ENCODE measurements at places on chromosomes 3 and 15.

- H3K27me3 ChIP-seq: no peaks in the 10 kb centered on the region
- H3K27ac ChIP-seq: no peak overlapping the region
- peaks cover 76% of the 10 kb centered on the region for H3K36me3 ChIP-seq
- DNase-seq: no peak
- no peaks in the 10 kb centered on the region for H3K4me1 ChIP-seq
Observed at GRCh38 chr3:132703733-132704132, 18.5 kb downstream of the NPHP3 start.

DNA sequence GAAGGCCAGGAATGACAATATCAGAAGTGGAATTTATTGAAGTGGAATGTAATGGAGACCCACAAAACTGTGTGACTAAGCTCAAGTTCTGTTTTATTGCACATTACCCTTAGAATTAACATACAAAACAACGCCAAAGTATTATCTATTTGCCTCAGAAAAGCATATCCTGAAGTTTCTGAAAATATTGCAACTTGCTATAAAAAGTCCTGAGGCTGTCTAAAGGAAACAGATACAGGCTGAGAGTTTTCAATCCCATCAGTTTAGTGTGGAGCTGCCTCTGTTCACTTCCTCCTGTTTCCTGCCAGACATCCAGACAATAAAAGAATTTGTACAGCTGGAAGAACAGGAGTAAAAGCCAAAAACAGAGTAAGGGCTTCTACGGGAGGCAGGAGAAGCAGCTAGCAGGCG is 108.8 kb downstream of the FBN1 start:
- no peaks in the 10 kb centered on the region for H3K4me1 ChIP-seq
- no peaks in the 10 kb centered on the region for H3K27me3 ChIP-seq
- no peak overlapping the region for H3K27ac ChIP-seq
- H3K36me3 ChIP-seq: no peaks in the 10 kb centered on the region
- DNase-seq: no peak

DNA sequence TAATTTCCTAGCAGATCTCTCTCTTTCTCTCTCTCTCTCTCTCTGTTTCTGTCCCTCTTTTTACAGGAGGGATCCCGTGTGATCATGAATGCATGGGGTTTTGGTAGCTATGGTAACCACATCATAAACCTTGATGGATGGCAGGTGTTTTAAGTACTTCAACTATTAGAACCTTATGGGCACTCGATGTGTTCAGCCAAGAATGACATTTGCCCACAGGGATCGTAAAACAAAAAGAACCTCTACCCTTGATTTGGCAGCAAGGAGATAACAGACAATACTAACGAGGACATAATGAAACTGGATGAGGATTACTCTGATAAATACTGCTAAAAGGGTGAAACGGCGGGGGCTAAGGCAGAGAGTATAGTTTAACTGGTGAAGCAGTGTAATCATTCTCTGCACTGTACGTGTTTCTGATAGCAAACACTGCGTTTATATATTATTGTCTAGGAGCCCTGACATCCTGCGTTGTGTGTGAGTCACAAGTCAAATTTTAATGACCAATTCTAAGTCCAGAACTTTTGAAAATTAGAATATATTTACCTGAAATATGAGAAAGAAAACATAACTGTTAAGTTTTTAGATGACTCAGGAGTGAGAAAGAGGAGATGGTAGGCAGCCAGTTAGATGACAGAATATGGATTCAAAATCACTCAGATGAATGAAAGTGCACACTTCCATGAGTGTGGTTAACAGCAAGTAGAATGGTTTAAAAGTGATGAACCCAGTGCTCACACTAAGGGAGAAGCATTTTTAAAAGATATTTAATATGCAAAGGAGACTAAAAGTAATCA is 80.3 kb downstream of the OTOL1 start:
- H3K4me1 ChIP-seq: no peaks in the 10 kb centered on the region
- H3K4me3 ChIP-seq: no peak overlapping the region
- H3K27me3 ChIP-seq: no peaks in the 10 kb centered on the region
- no peaks in the 10 kb centered on the region for H3K36me3 ChIP-seq

DNA sequence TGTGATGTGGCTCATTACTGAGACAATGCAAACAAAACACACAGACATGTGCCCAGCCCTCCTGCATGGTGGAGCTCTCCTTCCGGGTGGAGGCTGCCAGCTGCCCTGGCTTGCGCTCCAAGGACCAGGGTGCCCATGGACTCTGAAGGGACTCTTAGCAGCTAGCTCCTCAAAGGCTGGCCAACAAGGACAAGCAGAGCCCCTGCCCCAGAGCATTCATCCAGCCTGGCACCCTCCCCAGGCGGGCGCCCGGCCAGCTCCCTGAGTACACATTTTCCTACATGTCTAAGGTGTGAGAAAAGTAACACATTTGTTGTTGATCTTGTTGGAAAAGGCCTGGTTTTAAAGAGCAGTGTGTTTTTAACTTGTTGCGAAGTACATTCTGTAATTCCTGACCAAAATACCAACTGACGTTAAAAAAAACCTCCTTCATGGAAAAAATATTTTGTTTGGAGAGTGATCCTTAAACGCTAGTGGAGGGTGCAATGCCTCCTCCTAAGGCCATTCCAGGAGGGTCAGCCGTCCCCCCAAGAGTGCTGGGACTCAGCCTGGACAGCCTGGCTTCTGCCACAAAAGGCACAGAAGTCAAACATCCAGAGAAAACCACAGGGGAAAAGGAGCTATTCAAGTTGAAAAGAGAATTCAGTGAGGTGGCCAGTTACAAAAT is 86.9 kb downstream of the KLF15 start:
- H3K27ac ChIP-seq: no peak overlapping the region
- no peaks in the 10 kb centered on the region for H3K4me1 ChIP-seq
- H3K27me3 ChIP-seq: peaks cover 30% of the 10 kb centered on the region
- H3K4me3 ChIP-seq: no peak overlapping the region
- DNase-seq: no peak
- no peaks in the 10 kb centered on the region for H3K36me3 ChIP-seq

GRCh38 chr3:48716508-48716981 is 476 bp downstream of the IP6K2 start:
- H3K27me3 ChIP-seq: no peaks in the 10 kb centered on the region
- H3K4me1 ChIP-seq: peaks cover 43% of the 10 kb centered on the region
- peak overlapping the region; percentile 89 for H3K4me3 ChIP-seq
- peak overlapping the region; percentile 88 for H3K27ac ChIP-seq
- peaks cover 30% of the 10 kb centered on the region for H3K36me3 ChIP-seq
- DNase-seq: peak; percentile 13

- no peaks in the 10 kb centered on the region for H3K4me1 ChIP-seq
- no peak for DNase-seq
- H3K4me3 ChIP-seq: no peak overlapping the region
- no peaks in the 10 kb centered on the region for H3K27me3 ChIP-seq
- H3K27ac ChIP-seq: no peak overlapping the region
Observed at GRCh38 chr3:181839916-181840297, 128.2 kb downstream of the SOX2 start.

- H3K27ac ChIP-seq: no peak overlapping the region
- H3K27me3 ChIP-seq: no peaks in the 10 kb centered on the region
- no peaks in the 10 kb centered on the region for H3K4me1 ChIP-seq
- H3K4me3 ChIP-seq: no peak overlapping the region
- H3K36me3 ChIP-seq: no peaks in the 10 kb centered on the region
Observed at GRCh38 chr3:26381411-26381810, 241.2 kb upstream of the LRRC3B start.

GRCh38 chr3:46628901-46629369 is 16.6 kb downstream of the FAM240A start:
- peak overlapping the region; percentile 10 for H3K27ac ChIP-seq
- H3K4me1 ChIP-seq: peaks cover 15% of the 10 kb centered on the region
- no peaks in the 10 kb centered on the region for H3K27me3 ChIP-seq
- H3K36me3 ChIP-seq: no peaks in the 10 kb centered on the region
- H3K4me3 ChIP-seq: no peak overlapping the region

DNA sequence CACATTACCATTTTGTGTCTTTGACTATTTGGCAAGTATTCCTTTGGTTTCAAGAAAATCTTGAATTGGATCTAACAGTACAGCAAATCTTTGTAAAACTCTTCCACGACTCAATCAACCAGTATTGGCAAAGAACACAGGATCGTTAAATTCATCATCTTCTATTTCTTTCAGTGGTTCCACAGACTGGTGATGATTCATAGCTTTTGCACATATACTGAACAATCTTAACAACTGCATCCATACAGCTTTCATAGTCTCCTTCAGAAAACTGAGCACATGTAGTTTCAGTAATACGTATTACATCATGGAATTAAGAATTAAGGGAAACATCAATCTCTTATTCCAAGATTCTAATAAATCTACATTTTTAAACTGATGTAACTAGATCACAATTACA is 91.6 kb upstream of the LIPC start:
- H3K4me3 ChIP-seq: no peak overlapping the region
- H3K36me3 ChIP-seq: no peaks in the 10 kb centered on the region
- no peaks in the 10 kb centered on the region for H3K4me1 ChIP-seq
- DNase-seq: no peak
- no peak overlapping the region for H3K27ac ChIP-seq

DNA sequence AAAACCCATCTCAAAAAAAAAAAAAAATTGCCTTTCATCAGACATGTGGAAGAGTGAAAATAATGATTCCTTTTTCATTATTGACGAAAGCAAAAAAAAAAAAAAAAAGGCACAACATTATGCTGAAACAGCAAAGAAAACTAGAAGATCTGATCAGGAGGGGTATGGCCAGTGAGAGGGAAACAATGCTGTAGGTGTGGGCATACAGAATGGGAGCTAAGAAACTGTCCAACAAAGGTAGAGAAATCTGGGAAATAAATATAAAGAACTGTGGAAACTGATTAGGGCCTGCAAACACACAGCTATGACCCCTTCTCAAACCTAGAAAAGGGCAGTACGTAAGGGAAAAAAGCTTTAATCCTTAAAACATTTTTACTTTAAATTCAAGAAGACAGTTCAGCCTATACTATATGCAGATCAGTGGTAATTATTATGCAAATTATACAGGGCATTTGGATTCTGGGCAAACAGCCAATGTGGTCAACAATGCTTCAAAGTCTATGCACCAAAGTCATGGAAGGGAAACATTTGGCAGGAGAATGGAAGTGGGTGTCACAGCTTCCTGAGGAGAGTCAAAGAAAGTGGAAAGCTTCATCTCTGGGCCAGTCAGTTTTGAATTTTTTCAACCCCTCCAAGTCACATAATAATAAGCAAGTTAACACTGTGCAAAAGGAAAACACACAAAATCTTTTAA is 68.3 kb upstream of the SLC12A8 start:
- no peaks in the 10 kb centered on the region for H3K4me1 ChIP-seq
- H3K27ac ChIP-seq: no peak overlapping the region
- H3K36me3 ChIP-seq: peaks cover 18% of the 10 kb centered on the region
- no peak for DNase-seq
- no peak overlapping the region for H3K4me3 ChIP-seq
- no peaks in the 10 kb centered on the region for H3K27me3 ChIP-seq

GRCh38 chr3:197728487-197728886 is 8.2 kb downstream of the RUBCN start:
- no peaks in the 10 kb centered on the region for H3K27me3 ChIP-seq
- H3K27ac ChIP-seq: no peak overlapping the region
- peaks cover 4% of the 10 kb centered on the region for H3K36me3 ChIP-seq
- no peak overlapping the region for H3K4me3 ChIP-seq

- no peak overlapping the region for H3K4me3 ChIP-seq
- H3K27ac ChIP-seq: no peak overlapping the region
- no peaks in the 10 kb centered on the region for H3K27me3 ChIP-seq
Observed at GRCh38 chr3:15299036-15299435, 33.4 kb downstream of the SH3BP5 start.

GRCh38 chr3:154015307-154015706 is 105.9 kb upstream of the ARHGEF26 start:
- H3K4me3 ChIP-seq: no peak overlapping the region
- no peak for DNase-seq
- no peaks in the 10 kb centered on the region for H3K27me3 ChIP-seq
- no peak overlapping the region for H3K27ac ChIP-seq
- no peaks in the 10 kb centered on the region for H3K36me3 ChIP-seq
